Left lung (tissue), 14 donors: ENCODE measurements at places on chromosomes 5 and 9. TPM values are rescaled to one million over a fixed set of nuclear protein-coding genes. Genes with fewer than 3 reads are reported as not detected.

Gene LCN6
- 18.9 TPM for total RNA-seq

Gene DPP7
- 165 TPM for total RNA-seq

Gene CCDC183
- not detected for total RNA-seq

Gene PCDHB3
- total RNA-seq: 3.9 TPM

Gene NEURL1B
- 11.8 TPM for total RNA-seq

Gene GPR150
- 0.26 TPM for total RNA-seq

Gene FOXD4L4
- 0.50 TPM for total RNA-seq

Gene PCDHGA5
- 1.3 TPM for total RNA-seq

Gene LECT2
- total RNA-seq: not detected

Gene INSYN2B
- total RNA-seq: 0.58 TPM

Gene FBP2
- not detected for total RNA-seq

Gene GNA14
- total RNA-seq: 4.3 TPM

Gene SEPTIN8
- total RNA-seq: 38.8 TPM

Gene COL5A1
- 357 TPM for total RNA-seq

Gene MIGA2
- total RNA-seq: 25.6 TPM

Gene TAF11L10
- total RNA-seq: not detected

Gene RORB
- 5.2 TPM for total RNA-seq

Gene FOXD4L5
- 0.24 TPM for total RNA-seq

Gene CSF1R
- 52.8 TPM for total RNA-seq
